ENCODE measurements at places on chromosomes 1 and 21.

DNA sequence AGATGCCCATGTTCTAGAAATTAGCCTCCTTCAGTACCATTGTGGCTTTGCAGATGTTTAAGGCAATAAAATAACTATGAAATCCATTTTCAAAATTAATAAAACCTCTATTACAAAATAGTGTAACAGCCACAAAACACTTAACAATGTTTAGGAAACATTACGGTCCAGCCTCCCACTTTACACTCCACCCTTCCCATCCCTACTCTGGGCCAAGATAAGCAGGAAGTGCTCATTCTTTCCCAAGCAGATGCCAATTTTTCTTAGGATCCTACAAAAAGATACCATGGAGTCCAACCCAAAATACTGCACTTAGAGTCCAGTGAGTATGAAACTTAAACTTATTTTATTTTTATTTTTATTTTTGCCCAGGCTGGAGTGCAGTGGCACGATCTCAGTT is 150.8 kb downstream of the NR5A2 start:
- no peak for DNase-seq

DNA sequence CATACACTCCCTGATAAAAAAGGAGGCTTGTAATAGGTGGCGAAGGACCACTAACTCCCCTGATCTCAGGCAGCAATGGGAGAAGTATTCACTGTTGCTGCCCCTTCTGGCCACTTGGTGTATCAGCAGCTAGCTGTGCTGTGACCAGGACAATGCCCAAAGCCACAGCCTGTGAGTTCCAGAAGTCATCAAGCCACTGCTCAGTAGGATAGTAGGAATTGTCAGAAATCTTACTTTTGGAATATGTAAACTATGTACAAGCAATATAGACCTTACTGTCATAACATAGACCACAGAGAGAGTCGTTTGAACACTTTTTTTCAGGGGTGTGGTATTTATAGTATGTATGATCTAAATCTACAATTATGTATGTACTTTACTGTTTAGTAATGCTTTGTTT is 248.3 kb upstream of the CAMK1G start:
- peak; percentile 1 for DNase-seq

DNA sequence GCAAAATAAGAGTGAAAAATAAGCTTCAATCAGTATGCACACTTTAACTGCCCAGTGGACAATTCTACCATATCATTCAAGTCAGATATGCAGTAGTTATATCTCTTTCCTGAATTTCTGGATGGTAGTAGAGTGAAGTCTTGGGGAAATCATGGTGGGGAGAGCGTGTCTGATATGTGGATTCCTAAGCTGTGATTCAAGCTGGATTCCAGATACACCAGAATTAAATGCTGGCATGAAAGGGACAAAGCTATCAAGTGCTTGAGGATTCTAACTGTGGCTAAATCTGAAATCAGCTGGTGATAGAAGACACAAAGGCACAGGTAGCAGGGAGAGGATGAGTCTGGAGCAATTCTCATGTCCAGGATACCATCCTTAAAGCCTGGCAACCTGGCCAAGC is 323.5 kb downstream of the DUSP10 start:
- DNase-seq = no peak

GRCh38 chr1:6098303-6099215 is 52.9 kb downstream of the KCNAB2 start:
- no peak for DNase-seq

- no peak for DNase-seq
Measured at GRCh38 chr1:161187311-161187710, 10.0 kb upstream of the B4GALT3 start.

DNA sequence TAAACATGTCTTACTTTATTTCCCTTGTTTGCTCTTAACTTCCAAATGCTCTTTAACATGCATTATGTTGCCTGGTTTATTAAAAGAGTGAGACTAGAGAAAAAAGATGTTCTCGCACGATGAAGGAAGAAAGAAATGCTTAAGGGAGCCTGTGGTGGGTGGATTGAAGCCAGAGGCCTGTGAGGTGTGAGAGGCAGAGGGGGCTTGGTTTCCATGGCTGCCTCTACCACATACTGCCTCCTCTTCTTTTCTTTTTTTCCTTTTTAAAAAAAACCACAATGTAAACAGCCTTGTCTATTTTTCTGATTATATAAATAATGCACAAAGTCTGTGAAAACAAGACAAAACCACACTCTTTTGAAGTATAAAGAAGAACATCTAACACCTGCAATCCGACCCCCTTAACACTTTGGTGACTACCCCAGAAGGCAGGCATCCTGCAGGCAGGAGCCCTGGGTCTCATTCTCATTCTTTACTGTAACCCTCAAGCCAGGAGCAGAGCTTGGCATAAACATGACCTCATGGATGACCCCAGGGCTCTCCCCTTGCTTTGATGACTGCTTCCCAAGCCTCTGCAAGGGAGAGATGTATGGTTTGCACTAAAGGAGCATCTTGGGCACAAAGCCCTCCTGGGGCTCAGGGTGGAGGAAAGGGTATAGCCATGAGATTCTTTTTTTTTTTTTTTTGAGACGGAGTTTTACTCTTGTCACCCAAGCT is 10.1 kb upstream of the PARP1 start:
- no peak for DNase-seq

DNA sequence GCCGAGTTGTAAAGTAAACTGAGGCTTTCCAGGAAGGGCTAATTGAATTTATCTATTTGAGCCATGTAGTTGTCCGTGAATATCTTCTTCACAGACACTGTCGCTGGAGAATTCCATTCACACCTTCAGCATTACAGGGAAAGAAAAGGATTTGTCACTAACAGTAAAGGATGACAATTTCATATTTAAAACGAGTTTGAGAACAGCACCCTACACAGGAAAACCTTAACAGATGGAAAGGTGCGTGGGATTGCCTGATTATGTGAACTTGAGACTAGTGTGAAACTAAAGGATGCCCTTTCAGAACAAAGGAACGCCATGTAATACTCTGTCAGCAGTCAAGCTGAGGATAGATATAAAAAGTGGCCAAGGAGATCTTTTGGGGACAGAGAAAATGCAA is 492.5 kb upstream of the ADGRL2 start:
- DNase-seq = no peak

- no peak for DNase-seq
Measured at GRCh38 chr1:221712776-221713431, 29.0 kb downstream of the DUSP10 start.

DNA sequence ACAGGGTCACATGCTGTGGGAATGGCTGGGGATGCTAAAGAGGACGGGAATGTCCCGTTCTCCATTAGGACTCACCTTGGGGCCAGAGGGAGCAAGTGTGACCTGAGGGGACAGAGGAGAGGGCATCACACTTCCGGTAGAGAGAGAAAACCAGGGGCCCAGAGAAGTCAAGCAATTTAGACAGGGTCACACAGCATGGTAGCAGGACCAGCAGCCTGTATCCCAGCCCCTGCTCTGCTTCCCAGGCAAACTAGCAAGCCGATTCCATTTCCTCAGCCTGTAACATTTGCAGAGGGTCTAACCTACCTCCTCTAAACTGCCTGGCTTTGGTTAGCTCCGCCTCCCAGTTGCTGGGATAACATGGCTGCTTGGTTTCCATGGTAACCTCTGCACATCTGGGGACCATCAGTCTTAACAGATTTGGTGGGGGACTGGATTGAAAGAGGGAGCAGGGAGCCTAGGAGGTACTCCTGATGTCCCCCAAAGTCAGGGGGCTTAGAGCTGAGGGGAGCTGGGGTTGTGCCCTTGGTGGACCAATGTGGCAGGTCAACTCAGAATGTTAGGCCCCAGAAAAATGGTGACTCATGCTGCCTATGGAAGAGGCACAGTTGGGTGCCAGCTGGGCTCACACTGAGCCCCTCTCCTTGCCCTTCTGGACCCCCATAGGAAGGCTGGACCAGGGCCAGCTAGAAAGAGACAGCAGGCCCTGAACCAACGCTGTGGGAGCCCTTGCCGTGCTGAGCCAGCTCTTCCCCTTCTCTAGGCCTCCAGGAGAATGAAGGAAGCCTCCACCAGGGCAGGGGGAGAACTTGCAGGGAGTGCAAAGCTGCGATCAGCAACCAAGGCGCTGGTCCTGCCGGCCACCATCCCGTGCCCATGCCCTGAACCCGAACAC is 9.5 kb downstream of the COL16A1 start:
- no peak for DNase-seq

- no peak for DNase-seq
Measured at GRCh38 chr1:51976846-51977602, 13.5 kb downstream of the RAB3B start.

DNA sequence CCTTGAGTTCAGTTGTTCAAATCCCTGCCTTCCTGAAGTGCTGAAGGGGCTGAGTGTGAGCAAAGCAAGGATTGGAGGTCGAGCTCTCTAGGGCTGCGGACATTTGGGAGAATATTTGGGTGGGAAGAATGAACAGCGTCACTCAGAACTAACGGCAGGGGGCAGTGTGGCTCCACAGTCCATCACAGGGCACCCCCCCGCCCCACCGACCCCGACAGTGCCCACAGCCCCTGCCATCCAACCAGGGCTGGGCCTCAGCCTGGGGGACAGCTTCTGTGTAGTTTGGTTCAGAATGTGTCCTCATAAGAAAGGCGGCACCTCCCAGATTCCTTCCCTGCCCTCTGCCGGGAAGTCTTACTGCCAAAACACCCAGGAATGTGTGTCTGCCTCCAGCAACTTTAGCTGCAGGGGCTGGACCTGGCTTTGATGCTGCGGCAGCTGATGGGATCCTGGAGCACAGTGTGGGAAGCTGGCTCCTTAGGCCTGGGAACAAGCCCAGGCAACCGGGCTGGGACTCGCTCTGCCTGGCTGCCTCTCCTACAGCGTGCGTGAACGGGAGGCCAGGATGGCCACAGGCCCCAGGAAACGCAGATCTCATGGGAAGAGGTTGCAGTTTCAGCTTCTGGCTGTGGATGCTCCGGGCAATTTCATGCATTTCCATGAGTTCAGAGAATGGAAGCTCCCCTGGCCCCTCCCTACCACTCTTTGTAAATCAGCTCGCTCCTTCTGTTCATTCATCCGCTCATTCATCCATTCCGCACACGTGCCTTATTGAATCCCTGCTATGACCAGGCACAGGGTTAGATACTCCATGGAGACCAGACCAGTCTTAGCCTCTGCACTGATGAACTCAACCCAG is 104.9 kb upstream of the TMPRSS2 start:
- no peak for DNase-seq

DNA sequence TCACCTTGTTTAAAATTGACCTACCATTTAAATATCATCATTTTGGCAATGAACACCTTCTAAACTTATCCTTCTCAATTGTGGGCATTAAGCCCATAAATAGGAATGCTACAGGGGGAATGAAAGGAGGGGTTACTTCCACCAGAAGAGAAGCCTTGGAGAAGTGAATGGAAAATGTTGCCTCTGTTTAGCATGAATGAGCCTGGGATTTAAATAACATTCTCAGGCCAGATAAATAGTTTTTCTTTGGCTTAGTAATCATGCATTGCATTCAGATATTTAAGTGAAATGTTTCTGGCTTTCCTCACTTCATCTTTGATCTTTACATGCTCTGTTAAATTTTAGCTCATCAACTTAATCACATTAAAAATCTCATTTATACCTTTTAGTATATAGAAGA is 284.3 kb upstream of the FMN2 start:
- no peak for DNase-seq

- DNase-seq = no peak
Measured at GRCh38 chr1:223631473-223631872, 34.0 kb downstream of the CAPN8 start.

GRCh38 chr1:228416217-228416933 is at the start of gene TRIM17:
Gene TRIM17, minus strand, starts transcription at chr1:228416861. Its CDS starts 1,789 bp downstream, at chr1:228415072.
- DNase-seq = no peak

DNA sequence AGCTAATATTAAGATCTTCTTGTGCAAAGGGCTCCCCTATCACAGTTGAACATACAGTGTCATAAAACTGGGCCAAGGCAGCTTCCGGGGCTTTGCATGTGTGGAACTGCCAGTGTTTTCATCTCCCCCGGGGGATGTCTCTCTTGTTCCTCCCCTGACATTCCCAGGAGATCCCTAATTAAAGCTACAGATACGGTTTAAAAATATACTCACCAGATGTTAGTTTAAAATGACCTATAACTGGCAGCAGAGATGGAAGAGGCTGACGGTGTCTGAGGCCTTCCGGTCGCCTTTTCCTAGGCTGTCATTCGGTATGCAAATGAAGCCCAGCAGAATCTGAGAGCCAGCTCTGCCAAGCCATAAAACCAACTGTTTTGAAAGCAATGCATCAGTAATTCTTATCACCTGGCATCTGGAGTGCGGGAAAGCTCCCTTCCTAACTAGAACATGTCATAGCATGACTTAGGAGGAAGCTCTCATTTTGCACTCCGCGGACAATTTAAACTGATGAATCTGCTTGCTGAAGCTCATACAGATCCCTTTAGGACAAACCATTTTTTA is 436.5 kb upstream of the VAMP3 start:
- no peak for DNase-seq

GRCh38 chr21:16076465-16076864 is 346.7 kb downstream of the USP25 start:
- DNase-seq = no peak

DNA sequence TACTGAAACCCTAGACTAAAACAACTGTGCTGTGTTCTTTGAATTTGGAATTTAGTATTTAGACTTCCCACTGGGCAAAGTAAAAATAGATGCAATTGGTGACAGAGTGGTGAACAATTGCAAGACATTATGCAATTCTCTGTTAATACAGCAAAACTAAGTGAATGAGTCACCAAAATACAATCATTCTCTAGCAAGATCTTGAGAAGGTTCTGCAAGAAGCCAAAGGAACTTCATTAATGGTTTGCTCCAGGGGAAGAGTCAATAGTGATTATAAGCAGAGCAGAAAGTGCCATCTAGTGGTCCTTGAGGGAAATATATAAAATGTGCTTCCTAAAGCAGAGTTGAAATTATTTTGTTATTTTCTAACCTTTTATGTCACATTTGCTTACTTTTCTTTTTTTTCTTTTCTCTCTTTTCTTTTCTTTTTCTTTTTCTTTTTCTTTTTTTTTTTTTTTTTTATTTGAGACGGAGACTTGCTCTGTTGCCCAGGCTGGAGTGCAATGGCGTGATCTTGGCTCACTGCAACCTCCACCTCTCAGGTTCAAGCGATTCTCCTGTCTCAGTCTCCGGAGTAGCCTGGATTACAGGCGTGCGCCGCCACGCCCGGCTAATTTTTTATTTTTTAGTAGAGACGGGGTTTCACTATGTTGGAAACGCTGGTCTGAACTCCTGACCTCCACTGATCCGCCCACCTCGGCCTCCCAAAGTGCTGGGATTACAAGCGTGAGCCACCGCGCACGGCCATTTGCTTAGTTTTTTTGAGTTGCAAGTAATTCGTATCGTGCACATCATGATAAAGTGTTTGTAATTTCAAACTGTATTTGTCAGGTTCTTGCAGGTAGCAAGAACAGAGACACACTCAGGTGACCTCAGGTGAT is 99.2 kb downstream of the CTH start:
- DNase-seq = peak; percentile 82

- no peak for DNase-seq
Measured at GRCh38 chr1:198300451-198300850, 143.7 kb downstream of the NEK7 start.

GRCh38 chr1:1337793-1338147 is 6.7 kb downstream of the TAS1R3 start:
- DNase-seq = no peak

DNA sequence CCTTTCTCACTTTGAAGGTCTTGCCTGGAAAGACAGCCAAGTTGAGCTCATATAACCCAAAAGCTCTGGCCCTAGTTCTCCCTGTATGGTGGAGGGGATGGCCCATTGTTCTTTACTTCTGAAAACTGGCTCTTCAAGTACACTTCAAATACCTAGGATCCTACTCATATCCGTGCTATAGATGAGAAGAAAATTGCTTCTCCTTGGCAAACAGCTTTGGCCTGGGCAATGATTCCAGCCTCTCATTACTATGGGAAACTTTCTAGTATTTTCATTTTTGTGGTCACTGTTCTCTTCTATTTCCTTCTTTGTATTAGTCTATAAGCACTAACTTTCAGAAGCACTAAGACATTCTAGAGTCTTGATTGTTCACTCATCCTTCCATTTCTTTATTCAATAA is 53.7 kb downstream of the ZNF697 start:
- no peak for DNase-seq
